ENCODE measurements at places on chromosomes 11 and 22.

- peak; percentile 91 for DNase-seq
These were observed 25.2 kb downstream of the MORC2 start for GRCh38 chr22:30943368-30943767.

DNA sequence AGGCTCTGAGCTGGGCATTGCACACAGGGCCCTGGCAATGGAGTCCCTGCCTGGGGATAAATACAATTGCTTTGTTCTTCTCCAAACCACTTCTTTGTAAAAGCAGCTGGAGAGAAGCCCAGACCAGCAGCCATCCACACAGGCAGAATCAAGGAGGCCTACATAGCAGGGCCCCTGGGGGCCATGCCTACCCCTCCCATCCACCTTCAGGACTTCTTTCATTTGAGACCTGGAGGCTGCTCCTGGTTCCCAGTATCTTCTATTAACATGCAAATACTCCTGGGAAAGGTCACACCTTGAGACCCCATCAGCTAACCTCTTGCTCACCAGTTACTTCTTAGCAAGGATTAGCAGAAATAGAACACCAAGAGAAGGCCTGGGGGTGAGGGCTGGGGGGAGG lies 511.1 kb downstream of the SOX6 start:
- DNase-seq: no peak

- DNase-seq: no peak
These were observed 128.2 kb downstream of the SLC17A6 start for GRCh38 chr11:22466351-22466750.

DNA sequence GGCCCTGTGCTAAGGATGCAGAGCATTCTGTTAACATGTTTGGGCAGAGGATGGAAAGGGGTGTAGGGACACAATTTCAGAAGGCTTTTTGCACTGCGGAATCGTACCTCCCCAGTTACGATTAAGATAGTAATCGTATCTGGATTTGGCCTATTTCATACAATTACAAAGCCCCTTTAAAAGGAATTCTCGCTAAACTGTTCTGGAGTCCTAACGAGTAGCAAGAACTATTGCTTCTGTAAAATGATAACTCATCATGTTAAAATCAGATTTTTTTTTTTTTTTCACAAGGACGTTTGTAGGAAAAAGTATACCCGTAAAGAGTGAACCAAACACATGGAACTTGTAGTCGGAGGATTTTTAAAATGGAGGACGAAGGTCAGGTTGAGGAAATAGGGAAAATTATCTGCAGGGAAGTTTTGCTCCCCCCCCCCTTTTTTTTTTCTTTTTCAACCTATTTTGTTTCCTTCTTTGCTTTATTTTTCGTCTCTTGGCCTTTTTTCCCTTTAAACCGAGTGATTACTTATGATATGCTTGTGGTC lies 934 bp downstream of the HSD17B12 start:
- no peak for DNase-seq

- peak; percentile 82 for DNase-seq
These were observed 52.9 kb upstream of the FDX1 start for GRCh38 chr11:110376711-110377324.

- DNase-seq: no peak
These were observed 604 bp upstream of the GANAB start for GRCh38 chr11:62646825-62647608.

DNA sequence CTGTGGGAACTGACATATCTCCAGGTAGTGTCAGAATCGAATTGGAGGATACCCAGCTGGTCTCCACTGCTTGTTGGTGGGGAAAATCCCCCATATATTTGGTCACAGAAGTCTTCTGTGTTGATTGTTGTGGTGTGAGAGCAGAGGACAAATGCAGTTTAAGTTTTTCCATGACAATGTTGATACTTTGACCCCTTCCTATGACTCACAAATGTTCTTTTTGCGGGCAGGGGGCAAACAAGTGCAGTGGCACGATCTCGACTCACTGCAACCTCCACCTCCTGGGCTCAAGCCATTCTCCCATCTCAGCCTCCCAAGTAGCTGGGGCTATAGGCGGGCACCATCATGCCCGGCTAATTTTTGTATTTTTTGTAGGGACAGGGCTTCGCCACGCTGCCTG lies 7.4 kb upstream of the PATL1 start:
- no peak for DNase-seq

DNA sequence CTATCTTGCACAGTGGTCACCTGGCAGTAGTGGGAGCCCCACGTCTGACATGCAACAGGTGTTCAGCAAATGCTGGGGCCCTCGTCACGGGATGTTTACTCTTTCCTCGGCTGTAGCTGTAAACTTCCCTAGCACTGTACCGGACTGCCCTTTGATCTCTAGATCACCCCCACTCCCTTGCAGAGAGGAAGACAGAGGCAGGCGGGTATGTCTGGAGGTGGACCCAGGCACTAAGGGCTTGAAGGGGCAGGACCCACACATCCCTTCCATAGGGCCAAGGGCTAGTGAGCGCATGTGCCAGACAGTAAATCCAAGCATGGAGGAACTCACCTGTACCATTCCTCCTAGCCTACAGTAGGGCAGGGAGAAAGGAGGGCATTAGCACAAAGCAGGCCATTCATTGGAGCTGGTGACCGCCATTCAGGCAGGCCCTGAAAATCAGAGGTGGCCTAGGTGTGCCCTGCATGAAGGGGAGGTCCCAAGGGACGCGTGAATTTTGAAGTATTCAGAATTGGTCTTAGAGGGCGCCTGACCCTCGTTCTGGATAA lies 1.9 kb upstream of the SMTN start:
- no peak for DNase-seq

GRCh38 chr11:75241036-75241905 lies 697 bp downstream of the TPBGL start:
- DNase-seq: peak; percentile 98

DNA sequence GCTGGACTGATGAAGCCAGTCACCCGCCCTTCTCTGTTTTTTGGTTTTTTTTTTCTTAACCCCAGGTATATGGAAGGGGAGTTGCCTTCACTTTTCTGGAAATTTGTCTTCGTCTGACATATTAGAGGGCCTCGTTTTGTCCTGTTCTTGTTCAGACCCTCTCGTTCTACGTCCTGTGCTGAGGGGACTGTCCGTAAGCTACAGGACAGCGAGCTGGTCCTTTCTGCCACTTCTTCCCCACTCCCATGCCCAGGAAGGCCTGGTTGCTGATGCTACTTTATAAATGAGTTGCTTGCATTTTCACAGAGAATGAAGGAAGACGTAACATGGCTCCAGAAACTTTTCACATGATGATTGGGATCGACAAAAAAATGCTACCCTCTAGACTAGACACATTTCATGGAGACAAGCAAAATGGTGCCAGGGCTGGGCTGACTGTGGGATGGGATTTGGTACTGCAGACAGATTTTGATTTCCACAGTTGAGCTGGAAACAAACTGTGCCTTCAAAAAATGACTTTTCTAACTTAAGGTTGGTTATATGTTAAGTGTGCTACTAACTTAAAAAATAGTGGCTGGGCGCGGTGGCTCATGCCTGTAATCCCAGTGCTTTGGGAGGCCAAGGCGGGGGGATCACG lies 27.2 kb upstream of the CRKL start:
- no peak for DNase-seq

- DNase-seq: no peak
These were observed 257.7 kb upstream of the NARS2 start for GRCh38 chr11:78832226-78832947.

DNA sequence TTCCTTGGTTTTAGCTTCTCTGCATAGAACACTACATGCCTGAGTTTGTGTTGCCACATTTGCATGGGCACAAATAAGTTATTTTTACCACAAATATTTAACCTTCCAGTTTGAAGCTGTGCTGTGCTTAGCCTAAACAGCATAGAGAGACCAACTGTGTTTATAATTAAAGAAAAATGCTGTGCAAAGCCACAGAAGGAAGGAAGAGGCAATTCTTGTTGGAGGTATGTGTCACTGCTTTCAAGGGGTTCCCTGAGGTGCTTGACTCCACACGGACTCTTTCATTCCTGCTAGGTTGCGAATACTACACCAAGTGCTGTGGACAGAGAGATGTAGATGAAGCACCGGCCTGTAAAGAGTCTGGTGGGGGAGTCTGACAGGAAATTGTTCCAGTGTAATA lies 47.6 kb upstream of the OLFML1 start:
- no peak for DNase-seq

- no peak for DNase-seq
These were observed 682.2 kb upstream of the RAG2 start for GRCh38 chr11:37280200-37280599.
